Bone marrow (tissue), 2 donors: ENCODE measurements at places on chromosomes 4 and X.

GRCh38 chr4:687048-687970, 1.6 kb downstream of the SLC49A3 start:
- peak; percentile 62 for DNase-seq

- DNase-seq, result no peak
Measured at GRCh38 chr4:7021930-7022664, 21.1 kb upstream of the TADA2B start.

GRCh38 chr4:174213731-174214100, 69.8 kb downstream of the FBXO8 start:
- DNase-seq, result no peak

- DNase-seq, result no peak
Measured at GRCh38 chr4:168646001-168646768, 149.3 kb downstream of the PALLD start.

DNA sequence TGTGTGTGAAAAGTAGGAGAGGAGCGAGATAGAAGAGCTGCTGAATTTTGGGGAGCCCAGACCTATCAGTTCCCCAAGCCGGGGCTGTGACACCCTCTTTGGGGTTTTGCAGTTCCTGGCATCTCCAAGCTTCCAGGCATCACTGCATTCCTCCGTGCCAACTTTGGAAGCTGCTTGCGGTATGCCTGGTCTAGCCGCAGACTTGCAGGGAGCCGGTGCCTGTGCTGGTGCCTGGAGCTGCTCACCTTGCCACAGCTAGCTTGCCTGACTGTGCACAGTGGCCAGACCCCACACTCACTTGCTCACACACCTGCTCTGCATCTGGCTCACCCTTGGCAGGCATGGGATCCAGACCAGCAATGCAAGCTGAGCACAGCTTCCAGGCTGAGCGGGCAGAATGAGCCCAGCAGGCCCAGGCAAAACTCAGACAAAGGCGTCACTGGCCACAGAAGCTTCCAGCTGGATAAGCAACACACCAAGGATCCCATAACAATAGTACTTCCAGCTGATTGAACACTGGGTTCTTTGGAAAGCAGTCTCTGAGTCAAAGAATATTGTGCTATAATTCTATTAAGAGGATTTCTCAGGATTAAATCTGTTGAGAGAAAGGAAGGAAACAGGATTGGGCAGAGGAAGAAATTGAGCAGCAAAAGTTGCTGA, 390.9 kb downstream of the TEX13C start:
- no peak for DNase-seq

- no peak for DNase-seq
Measured at GRCh38 chr4:70704931-70705182, 16.5 kb downstream of the UTP3 start.

DNA sequence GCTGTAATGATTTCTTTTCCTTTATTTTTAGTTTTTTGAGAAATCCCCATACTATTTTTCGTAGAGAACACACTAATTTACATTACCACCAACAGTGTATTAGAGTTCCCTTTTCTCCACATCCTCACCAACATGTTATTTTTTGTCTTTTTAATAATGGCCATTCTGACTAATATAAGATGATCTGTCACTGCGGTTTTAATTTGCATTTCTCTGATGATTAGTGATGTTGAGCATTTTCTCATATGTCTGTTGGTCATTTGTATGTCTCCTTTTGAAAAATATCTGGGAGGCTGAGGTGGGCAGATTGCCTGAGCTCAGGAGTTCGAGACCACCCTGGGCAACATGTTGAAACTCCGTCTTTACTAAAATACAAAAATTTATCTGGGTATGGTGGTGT, 30.2 kb downstream of the SPINK2 start:
- no peak for DNase-seq

- DNase-seq, result no peak
Measured at GRCh38 chr4:15162046-15162445, 159.8 kb downstream of the CPEB2 start.

- no peak for DNase-seq
Measured at GRCh38 chr4:123397144-123398065, 810 bp downstream of the SPRY1 start.

DNA sequence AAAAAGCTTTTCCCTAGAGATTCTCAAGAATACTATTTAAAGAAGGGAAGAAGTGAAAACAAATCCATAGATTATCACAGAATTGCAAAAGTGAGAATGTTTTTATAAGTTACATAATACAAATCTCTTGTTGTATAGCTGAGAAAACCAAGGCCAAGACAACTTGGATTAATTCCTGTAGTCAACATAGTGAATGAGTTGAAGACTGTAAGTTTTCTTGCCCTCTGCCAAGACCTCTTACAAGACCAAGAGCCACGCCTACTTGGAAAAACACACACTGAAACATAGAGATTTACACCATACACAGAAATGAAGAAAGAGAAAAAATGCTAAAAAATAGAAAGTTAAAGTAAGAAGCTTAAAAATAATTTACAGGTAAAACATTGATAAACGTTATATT, 2024.0 kb downstream of the PCDH7 start:
- DNase-seq, result no peak
